ENCODE measurements at places on chromosomes 16 and 17.

DNA sequence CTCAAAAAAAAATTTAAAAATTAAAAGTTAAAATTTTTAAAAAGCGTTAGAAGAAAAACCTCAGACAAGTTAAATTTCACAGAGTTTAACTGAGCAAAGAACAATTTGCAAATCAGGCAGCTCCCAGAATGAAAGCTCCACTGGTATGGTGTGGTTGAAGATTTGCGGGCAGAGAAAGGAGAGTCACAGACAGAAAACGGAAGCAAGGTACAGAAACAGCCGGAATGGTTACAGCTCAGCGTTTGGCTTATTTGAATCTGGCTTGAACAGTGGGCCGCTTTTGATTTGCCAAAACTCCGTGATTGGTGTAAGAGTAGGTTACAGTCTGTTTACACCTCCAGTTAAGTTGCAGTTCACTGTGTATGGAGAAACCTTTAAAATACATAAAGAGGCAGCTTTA is 297.1 kb downstream of the HS3ST4 start:
- DNase-seq, result no peak

- DNase-seq, result no peak
Measured at GRCh38 chr17:41098481-41098880, 539 bp upstream of the KRTAP4-8 start.

DNA sequence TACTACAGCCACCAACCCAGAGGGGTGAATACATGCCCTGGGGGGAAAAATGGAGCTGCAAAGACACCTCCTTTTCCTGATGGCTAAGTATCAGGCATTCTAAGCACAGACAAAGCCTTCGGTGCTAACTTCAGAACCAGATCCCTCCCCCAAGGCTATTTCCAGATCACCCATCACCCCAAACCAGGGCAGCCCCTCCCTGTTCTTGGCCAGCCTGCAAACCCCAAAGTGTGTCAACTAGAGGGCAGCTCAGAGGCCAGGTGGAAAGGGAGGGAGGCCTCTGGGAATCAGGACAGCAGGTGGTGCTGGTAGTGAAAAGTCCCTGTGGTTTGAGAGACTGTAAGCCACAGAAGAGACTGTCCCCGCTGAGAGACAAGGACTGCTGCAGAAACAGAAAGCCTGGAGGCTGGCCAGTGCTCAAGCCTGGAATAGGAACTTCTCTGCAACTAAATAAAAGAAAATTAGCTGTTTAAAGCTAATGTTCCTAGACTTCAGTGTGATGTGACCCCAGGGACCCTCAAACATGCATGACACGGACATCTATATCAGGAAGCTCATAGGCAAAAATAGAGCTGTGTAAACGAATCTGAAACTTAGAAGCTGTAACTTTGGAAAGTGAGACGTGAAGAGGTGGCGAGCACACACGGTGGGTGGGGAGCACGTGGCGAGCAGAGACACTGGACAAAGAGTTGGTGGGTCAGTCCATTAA is 9.1 kb downstream of the TUBG1 start:
- DNase-seq, result no peak

DNA sequence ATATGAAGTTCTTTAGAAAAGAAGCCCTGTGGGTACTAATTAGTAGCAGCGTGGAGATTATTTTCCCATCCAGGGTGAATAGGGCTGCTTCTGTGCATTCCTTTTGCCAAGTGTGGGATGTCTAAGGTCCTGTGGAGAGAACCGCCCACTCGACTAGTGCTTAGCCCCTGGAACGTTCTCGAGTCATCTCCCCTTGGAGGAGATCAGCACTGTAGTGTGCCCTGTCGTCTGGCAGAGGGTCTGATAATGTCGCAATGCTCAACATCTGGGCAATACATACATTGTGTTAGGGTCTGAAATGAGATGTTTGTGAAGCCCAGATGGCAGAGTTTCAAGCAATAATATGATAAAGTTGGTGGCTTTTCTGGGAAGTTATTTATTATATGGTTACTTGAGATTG is 64.8 kb downstream of the SPECC1 start:
- no peak for DNase-seq

- DNase-seq, result no peak
Measured at GRCh38 chr17:18270046-18270931, 9.8 kb downstream of the MIEF2 start.

GRCh38 chr16:2717383-2718263 is 2.4 kb downstream of the PRSS27 start:
- no peak for DNase-seq

DNA sequence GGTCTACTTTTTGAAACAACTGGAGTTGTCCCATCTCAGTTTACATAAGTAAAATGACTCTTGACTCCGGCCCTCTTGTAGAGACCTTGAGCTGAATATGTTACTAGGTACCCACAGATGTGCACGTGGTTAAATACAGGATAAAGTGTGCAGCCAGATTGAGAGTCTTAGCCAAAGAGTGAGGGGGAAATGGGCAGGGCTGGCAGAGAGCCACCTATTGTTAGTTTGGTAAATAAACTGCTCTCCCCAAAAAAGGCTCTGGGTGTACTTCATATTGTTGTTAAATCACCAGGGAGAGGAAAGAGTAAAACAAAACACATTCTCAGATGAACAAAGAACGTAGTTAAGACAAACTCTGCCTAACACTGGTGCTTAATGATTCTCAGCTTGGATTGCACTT is 20.3 kb downstream of the G6PC1 start:
- no peak for DNase-seq

DNA sequence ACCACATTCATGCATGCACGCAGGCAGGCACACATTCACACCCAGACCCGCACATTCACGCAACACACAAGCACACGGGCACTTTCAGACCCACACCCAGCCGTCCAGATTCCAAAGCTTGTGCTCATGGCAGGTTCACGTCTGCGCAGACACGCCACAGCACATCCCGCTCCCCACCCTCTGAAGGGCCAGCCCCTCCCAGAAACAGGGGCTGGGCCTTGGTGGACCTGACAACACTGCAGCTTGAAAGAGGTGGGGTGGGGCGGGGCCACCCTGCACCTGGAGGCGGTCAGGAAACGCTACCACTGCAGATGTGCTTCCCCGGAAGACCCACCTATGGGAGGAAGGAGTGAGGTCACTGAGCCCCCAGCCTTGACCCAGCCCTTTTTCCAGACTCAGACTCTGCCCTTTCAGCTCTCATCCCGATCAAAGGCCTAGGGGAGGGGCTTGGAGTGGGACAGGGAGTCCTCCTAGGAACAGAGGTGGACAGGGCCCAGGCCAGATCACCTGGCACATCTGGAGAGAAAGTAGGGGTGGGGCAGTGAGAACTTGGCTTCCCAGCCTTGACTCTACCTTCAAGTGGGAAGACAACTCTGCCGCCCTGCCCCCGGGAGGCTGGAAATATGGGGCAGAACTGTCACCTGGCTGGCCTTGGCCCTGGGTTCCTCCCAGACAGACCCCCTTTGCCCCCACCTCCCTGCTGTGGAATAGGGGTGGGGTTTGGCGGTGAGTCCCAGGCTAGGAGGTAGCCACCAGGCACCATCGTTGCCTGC is 11.0 kb downstream of the P3H4 start:
- no peak for DNase-seq

GRCh38 chr17:80695979-80696378 is 151.3 kb downstream of the RPTOR start:
- no peak for DNase-seq
